ENCODE measurements at places on chromosomes 16 and 17. TPM values are rescaled to one million over a fixed set of nuclear protein-coding genes. Genes with fewer than 3 reads are reported as not detected.
A peak's percentile ranks its signal among the peaks of the same experiment; 100 is the strongest.

The OR1F1 gene
- total RNA-seq, result not detected

- H3K4me1 ChIP-seq, result peaks cover 15% of the 10 kb centered on the region
- H3K27ac ChIP-seq, result peak overlapping the region; percentile 93
- DNase-seq, result no peak
Observed at GRCh38 chr17:9021992-9022572, 772 bp downstream of the NTN1 start.

DNA sequence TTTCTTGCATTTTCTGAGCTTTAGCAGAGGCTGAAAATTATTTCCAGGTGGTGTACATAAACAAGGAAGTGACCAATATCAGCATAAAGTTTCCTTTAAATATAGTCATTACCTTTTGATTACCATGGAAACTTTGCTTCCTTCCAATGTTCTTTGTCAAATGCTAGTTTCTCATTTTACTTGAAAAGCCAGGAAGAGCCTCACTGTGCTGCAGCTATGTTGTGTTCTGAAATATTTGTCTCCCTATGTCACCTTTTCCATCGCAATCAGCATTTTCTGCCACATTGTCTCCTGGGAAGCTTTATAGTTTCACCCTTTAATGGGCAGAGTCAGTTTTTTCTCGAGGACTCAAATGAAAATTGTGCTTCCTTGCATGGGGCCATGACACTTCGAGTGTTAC is 496.0 kb downstream of the CDH8 start:
- no peak overlapping the region for H3K27ac ChIP-seq
- no peaks in the 10 kb centered on the region for H3K36me3 ChIP-seq
- H3K27me3 ChIP-seq, result no peaks in the 10 kb centered on the region
- no peaks in the 10 kb centered on the region for H3K4me1 ChIP-seq
- H3K4me3 ChIP-seq, result no peak overlapping the region

- DNase-seq, result no peak
- no peaks in the 10 kb centered on the region for H3K27me3 ChIP-seq
- H3K36me3 ChIP-seq, result peaks cover 4% of the 10 kb centered on the region
- H3K27ac ChIP-seq, result no peak overlapping the region
- no peak overlapping the region for H3K4me3 ChIP-seq
- H3K4me1 ChIP-seq, result peaks cover 47% of the 10 kb centered on the region
Observed at GRCh38 chr17:36550491-36551417, 6.0 kb downstream of the GGNBP2 start.
